ENCODE measurements at places on chromosomes 3 and 15. TPM values are rescaled to one million over a fixed set of nuclear protein-coding genes. Genes with fewer than 3 reads are reported as not detected.

The TMEM207 gene
- total RNA-seq = not detected

- DNase-seq = no peak
These were observed 55.5 kb downstream of the IL12A start for GRCh38 chr3:160044121-160044520.

The SEMA3F gene
- total RNA-seq = 112 TPM

The RBPMS2 gene
- total RNA-seq = 0.75 TPM

- no peak for DNase-seq
These were observed 27.5 kb upstream of the EOMES start for GRCh38 chr3:27749643-27750042.

The NECTIN3 gene
- 2.3 TPM for total RNA-seq

The MTHFS gene
- 11.8 TPM for total RNA-seq

GRCh38 chr15:100083572-100083971 lies 258.2 kb downstream of the ADAMTS17 start:
- no peak for DNase-seq

The TGM4 gene
- total RNA-seq = not detected

DNA sequence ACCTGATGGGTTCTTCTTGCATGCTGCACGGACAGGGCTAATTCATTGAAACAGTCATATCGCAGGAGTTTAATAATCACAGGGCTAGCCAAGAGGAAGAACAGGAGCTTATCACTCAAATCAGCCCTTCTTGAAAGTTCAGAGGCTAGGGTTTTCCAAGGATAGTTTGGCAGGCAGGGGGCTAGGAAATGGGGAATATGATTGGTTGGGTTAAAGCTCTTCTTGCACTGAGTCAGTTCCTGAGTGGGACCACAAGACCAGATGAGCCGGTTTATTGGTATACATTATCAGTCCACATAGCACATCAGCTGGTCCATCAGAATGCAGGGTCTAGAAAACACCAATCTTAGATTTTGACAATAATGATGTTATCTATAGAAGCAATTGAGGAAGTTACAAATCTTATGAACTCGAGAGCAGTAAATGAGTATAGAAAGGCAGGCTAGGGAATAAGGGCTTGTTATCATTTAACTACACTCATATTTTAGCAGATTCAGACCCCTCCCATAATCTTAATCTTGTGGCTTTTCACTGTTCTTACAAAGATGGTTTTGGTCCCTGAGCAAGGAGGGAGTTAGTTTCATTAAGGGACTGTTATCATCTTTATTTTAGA lies 58.1 kb upstream of the SLC25A36 start:
- DNase-seq = no peak

- no peak for DNase-seq
These were observed 7.3 kb downstream of the PRKCD start for GRCh38 chr3:53168175-53168923.

GRCh38 chr3:11739123-11739522 lies 95.4 kb upstream of the VGLL4 start:
- DNase-seq = no peak

The LPCAT4 gene
- total RNA-seq = 31.5 TPM

- no peak for DNase-seq
These were observed 275.2 kb upstream of the MEIS2 start for GRCh38 chr15:37375519-37375918.

GRCh38 chr15:69666921-69667811 lies 214.5 kb downstream of the RPLP1 start:
- DNase-seq = no peak

- DNase-seq = no peak
These were observed 1.5 kb upstream of the CSPG4 start for GRCh38 chr15:75714195-75714594.

- DNase-seq = no peak
These were observed 415.8 kb upstream of the SEMA6D start for GRCh38 chr15:47301481-47301880.

DNA sequence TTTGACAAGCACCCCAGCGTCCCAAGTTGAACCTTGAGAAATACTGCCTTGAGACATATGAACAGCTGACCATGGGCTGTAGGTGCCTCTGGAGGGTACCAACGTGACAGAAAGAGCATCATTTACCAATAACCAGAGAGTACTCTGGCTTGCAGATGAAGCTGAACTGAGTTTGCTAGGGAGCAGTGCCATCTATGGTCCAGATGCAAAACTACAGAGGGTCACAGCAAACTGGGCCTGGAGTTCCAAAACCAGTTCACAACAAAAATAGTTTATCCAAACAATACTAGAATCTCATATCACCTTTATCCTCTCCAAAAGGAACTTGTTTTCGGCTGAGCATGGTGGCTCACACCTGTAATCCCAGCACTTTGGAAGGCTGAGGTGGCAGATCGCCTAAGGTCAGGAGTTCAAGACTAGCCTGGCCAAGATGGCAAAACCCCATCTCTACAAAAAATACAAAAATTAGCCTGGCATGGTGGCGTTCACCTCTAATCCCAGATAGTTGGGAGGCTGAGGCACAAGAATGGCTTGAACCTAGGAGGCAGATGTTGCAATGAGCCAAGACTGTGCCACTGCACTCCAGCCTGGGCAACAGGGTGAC lies 69.3 kb downstream of the CHAC1 start:
- no peak for DNase-seq

DNA sequence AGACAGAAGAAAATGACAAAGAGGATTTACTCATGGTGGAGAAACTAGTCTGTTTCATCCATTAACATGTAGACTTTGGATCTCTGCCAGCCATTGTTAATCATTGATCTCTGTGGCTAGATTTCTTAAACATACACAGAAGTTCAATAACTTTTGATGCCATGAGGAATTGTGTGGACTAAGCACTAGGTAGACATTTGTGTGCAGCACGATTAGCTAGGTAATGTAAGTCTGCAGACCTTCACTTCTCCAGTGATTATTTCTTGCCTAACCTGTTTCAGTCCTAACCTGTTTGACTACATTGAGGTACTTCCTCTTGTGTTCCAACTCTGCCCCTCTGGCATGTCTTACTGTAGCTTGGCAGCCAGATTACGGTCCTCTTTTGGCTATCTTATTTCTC lies 928.5 kb upstream of the ROBO1 start:
- DNase-seq = no peak

DNA sequence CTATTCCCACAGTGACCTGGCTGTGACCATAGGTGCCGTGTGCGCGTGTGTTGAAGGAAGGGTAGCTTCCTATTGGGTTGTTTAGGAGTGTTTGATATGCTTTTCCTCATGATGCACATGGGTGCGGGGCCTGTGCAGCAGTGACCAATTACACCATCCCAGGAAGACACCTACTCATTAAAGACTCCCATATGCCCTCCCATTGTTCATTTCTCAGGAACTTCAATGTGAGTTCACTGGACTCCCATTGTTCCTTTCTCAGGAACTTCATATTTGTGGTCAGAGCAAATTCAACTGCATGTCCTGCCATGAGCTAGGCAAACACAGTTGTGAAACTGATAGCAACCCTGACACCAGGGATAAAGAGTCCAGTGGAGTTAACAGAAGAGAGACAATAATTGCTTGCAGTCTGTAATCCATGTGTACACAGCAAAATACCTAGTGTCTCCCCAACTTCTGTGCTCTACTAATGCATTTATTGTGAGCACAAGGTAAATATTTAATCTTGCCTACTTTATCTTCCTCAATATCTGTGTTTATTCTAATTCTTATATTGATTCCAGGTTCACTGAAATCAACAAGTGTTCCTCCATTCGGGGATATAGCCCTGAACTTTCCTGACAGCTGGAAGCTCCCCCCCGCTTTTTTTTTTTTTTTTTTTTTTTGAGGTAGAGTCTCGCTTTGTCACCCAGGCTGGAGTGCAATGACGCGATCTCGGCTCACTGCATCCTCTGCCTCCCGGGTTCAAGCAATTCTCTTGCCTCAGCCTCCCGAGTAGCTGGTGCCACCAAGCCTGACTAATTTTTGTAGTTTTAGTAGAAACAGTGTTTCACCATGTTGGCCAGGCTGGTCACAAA lies 57.5 kb upstream of the GCNT3 start:
- no peak for DNase-seq

The FANCD2OS gene
- not detected for total RNA-seq

DNA sequence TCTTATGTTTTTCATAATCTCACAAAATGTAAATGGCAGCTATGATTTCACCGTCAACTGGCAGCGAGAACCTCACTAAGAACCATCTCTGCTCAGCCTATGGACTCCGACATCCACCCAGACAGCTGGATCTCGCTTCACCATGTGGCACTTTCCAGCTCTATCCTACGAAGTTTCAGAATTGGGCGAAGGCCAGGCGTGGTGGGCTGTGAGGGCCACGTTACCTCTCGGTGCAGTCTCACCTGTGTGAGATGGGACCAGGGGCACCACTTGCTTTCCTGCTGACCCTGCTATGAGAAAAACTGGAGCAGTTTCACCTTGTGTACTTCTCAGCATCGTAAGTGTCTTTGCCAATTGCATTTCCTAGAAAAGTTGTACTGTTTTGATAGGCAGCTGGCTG lies 32.3 kb downstream of the CHDH start:
- DNase-seq = no peak

- DNase-seq = no peak
These were observed 30.7 kb downstream of the LPP start for GRCh38 chr3:188184649-188185048.

DNA sequence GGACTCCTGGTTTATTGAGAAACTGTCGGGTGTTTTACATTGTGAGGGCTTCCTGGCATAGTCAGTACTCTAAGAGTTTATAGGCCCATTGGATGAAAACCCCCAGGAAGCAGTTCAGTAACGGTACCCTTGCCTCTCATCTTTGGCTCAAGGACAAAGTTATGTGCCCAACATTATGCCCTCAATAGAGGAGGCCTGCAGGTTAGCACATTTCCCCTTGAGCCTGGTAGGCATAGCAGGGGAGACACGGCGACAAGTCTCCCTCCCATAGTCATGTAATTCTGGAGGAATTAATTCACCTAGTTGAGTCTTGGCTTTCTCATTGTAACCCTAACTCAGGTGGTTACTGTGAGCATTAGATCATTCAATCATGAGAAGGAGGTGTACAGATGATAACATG lies 60.5 kb downstream of the GHSR start:
- no peak for DNase-seq

GRCh38 chr3:31420311-31420710 lies 112.4 kb upstream of the STT3B start:
- no peak for DNase-seq

The P2RY13 gene
- 1.2 TPM for total RNA-seq

DNA sequence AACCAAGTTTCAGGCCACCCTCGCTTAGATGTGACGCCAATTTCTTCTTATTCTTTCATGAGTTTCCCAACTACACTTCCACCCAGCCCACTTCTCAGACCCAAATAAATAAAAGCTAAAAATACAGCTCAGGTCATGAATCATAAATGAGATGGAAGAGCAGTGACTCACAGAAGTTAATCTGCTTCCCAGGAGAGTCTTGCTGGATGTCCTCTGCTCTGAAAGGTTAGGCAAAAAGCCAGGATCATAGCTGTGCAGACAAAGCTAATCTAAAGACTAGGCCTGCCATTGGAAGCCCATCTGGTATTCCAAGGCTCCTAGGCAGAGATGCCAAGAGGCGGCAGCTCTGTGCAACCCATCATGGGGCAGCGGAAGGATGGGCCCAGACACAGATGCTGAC lies 24.1 kb downstream of the SHC4 start:
- DNase-seq = no peak

DNA sequence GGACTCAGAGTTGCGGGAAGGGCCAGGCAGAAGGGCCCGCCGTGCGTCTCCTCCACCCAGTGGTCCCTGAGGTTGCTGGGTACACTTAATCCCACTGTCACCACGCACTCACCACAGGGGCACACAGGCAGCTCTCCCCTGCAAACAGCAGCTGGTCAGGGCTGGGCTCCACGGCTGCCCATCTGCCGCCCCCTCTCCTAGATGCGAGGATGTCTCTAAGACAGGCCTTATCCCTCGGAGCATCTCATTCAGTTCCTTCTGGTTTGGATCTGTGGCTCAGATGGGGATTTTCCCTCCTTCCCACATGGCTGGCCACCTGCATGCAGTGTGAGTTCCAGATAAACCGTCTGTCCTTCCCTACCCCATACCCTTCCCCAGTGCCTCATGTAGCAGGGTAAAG lies 26.3 kb downstream of the MRPS11 start:
- DNase-seq = no peak

- DNase-seq = no peak
These were observed 1.1 kb downstream of the UCN2 start for GRCh38 chr3:48562367-48563095.

Data from esophagus squamous epithelium (tissue), 5 donors.